ENCODE measurements at places on chromosomes 7 and 10.

- DNase-seq: no peak
These were observed 407.6 kb downstream of the AUTS2 start for GRCh38 chr7:70005891-70006260.

DNA sequence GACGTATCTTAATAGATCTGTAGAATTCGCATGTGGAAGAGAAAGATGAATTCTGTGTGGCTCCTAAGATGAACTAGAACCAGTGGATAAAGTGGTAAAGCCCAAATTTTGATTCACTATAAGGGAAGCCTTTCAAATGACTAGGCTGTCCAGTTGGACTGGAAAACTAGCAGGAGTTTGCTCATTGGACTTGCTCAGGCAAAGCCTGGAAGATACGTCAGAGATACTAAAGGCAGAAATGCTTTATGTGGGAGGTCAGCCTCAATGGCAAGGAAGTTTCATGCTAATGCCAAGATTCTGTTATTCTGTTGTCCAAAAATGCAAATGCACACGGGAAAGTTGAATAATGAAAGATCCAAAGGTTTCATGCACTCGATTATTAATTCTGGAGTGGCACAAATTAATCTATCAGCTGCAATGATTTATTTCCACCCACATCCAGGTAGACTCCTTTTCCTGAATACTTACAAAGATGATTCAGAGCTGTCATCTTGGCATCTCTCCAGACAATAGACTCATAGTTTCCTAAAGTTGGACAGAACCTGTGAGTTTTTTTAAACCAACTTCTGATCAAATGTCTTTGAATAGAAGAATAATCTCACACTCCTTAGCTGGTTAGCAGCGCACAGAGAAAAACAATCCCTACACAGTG lies 20.5 kb upstream of the PPP1R3C start:
- DNase-seq: peak; percentile 61

- no peak for DNase-seq
These were observed 21.5 kb upstream of the TARP start for GRCh38 chr7:38294926-38295325.

- DNase-seq: no peak
These were observed 26.0 kb upstream of the TMEM140 start for GRCh38 chr7:135121868-135122267.
